Mesothelial cell of epicardium (in vitro differentiated cells): ENCODE measurements at places on chromosomes 2 and 18. TPM values are rescaled to one million over a fixed set of nuclear protein-coding genes. Genes with fewer than 3 reads are reported as not detected.

DNA sequence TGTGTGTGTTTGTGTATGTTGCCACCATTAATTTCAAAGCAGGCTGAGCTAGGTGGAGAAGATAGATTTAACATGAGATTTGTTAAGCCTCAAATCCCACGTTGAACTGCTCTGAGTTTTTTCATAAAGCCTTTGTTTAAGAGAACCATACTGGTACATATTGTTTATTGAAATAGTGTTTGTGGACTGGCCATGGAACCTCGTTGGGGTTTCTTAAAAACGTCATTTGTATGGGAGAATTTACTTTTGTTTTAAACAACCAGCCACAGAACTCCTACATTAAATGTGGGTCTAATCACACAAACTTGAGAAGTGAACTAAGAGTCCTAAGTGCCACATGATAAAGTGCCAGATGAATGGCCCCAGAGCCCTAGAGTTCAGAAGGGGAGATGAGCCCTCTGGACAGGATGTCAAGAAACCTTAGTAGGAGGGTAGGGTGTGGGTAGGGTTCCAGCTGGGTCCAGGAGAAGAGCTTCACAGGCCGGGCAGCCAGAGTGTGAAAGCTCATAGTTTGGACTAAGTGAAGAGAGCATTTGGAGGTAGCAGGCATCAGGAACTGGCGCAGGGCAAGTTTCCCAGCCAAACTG lies 120.6 kb upstream of the EML6 start:
- H3K4me3 ChIP-seq: no peak overlapping the region
- no peak for DNase-seq
- H3K27ac ChIP-seq: peak overlapping the region; percentile 28
- peaks cover 42% of the 10 kb centered on the region for H3K4me1 ChIP-seq
- H3K36me3 ChIP-seq: peaks cover 22% of the 10 kb centered on the region

DNA sequence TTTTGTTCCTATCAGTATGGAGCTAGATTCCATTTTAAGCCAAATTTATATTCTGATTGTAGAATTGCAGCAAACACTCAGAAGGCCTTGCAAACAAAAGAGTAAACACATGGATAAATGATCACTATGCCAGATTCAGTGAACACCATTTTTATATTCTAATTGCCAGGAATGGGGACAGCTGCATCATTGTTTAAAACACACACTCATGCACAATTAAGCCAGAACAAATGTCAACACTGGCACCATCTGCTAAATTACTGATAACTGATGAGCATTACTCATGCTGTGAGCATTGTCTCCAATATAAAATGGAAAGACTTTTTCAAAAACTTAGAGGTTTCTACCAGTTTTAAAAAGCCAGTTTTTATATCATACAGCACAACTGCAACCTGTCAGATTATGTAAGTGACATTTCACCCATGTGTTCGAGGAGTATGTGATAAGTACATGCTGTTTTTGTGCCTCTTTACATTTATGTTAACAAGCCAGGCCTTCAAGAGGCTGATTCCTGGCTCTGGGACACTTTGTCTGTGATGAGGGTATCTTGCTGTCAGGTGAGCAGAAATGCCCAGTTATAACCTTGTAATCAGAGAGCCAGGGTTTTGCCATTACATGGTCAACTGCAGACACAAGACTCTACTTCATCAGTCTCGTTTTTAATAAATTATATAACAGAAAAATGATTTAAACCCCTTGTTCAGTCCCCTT lies 4.4 kb upstream of the ST8SIA5 start:
- H3K4me3 ChIP-seq: no peak overlapping the region
- peaks cover 89% of the 10 kb centered on the region for H3K27me3 ChIP-seq
- H3K4me1 ChIP-seq: peaks cover 9% of the 10 kb centered on the region
- H3K27ac ChIP-seq: no peak overlapping the region
- no peaks in the 10 kb centered on the region for H3K36me3 ChIP-seq

- peaks cover 5% of the 10 kb centered on the region for H3K4me1 ChIP-seq
- no peak for DNase-seq
- no peak overlapping the region for H3K27ac ChIP-seq
- H3K27me3 ChIP-seq: no peaks in the 10 kb centered on the region
- peaks cover 13% of the 10 kb centered on the region for H3K36me3 ChIP-seq
Measured at GRCh38 chr2:144990661-144991060, 470.7 kb upstream of the ZEB2 start.

DNA sequence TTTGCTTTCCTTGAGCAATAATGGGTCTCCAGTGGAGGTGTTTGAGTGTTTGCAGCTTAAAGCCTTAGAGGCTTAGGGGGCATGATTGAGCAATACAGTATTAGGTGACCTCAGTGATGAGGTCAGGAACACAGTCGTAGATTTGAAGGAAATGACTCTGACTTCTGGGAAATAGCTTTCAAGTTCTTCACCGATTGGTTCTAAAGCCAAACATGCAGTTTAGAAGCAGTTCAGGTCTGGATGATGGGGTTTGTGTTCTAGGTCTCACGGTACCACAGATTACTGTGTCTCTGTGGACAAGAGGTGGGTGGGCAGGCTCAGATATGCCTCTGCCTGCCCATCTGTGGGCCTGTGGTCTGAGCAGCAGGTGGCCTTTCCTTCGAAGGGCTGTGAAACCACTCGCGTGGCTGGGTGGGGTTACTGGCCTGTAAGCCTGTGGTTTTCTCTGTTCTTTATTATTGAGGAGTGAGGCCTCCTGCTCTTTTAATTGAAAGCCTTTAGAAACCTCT lies 7.8 kb downstream of the MTHFD2 start:
- no peaks in the 10 kb centered on the region for H3K27me3 ChIP-seq
- H3K4me3 ChIP-seq: no peak overlapping the region
- peaks cover 3% of the 10 kb centered on the region for H3K4me1 ChIP-seq
- DNase-seq: no peak
- no peak overlapping the region for H3K27ac ChIP-seq

DNA sequence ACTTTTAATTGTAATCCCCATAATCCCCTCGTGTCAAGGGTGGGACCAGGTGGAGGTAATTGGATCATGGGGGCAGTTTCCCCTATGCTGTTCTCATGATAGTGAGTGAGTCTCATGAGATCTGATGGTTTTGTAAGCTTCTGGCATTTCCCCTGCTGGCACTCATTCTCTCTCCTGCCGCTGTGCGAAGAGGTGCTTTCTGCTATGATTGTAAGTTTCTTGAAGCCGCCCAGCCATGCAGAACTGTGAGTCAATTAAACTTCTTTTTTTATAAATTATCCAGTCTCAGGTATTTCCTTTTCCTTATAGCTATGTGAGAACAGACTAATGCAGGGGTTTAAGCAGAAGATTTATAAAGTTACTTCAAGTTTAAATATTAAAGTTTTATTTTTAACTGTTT lies 655.2 kb downstream of the EPHA4 start:
- peaks cover 34% of the 10 kb centered on the region for H3K4me1 ChIP-seq
- no peaks in the 10 kb centered on the region for H3K36me3 ChIP-seq
- no peak for DNase-seq
- H3K27me3 ChIP-seq: no peaks in the 10 kb centered on the region
- H3K27ac ChIP-seq: no peak overlapping the region

GRCh38 chr2:27723372-27724144 lies 48.0 kb upstream of the MRPL33 start:
- no peak overlapping the region for H3K4me3 ChIP-seq
- H3K4me1 ChIP-seq: peaks cover 18% of the 10 kb centered on the region
- DNase-seq: peak; percentile 63

GRCh38 chr2:204542982-204543608 lies 2.2 kb upstream of the PARD3B start:
- no peak overlapping the region for H3K27ac ChIP-seq
- no peaks in the 10 kb centered on the region for H3K36me3 ChIP-seq
- peaks cover 24% of the 10 kb centered on the region for H3K27me3 ChIP-seq
- peaks cover 24% of the 10 kb centered on the region for H3K4me1 ChIP-seq

- no peak overlapping the region for H3K4me3 ChIP-seq
- no peak for DNase-seq
- H3K27ac ChIP-seq: no peak overlapping the region
- no peaks in the 10 kb centered on the region for H3K36me3 ChIP-seq
Measured at GRCh38 chr18:74219056-74219455, 70.7 kb downstream of the TIMM21 start.

DNA sequence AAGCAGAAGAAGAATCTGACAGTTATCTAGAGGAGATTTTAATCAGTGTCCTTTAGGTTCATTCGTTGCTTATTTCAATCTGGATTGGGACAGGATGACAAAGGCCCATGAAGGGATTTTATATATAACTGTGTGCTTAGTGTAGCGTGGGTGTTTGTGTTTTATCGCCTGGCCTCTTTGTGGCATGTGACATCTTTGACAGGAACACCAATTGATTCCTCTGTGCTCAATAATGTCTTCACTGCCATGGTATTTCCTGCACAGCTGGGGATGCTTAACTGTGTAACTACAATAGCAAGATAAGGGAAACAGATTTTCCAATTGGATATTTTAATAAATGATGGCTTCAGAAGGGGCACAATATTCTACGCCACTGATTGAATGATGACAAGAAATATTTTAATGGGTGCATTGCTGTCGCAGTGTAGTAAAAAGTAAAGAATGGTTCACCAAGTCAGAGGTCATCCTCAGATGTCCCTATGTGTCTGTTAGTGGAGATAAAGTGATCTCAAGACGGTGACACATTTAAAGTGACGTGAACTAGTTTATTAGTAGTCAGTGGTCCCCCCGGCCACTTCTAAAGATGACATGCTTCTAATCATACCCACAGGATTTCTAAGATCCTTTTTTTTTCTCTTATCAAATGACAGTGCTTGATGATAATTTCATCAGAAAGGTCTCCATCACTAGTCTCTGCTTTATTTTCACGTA lies 160.4 kb downstream of the AGAP1 start:
- H3K27ac ChIP-seq: no peak overlapping the region
- no peak overlapping the region for H3K4me3 ChIP-seq
- DNase-seq: no peak
- H3K4me1 ChIP-seq: peaks cover 21% of the 10 kb centered on the region
- no peaks in the 10 kb centered on the region for H3K36me3 ChIP-seq

DNA sequence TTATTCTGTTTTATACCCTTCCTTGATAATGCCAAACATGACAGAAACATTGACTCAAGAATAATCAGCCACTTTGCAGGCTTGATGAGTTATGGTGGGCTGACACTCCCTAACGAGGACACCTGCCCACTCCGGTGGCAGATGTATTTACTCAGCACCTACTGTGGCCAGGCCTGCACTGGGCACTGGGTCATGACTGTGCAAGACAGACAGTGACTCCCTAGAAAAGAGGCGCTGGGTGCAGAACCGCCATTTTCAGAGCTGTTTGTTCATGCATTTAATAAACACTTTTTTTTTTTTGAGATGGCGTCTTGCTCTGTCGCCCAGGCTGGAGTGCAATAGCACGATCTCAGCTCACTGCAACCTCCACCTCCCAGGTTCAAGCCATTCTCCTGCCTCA lies 32.5 kb downstream of the SNED1 start:
- no peak for DNase-seq
- H3K4me1 ChIP-seq: no peaks in the 10 kb centered on the region
- no peak overlapping the region for H3K4me3 ChIP-seq
- H3K27ac ChIP-seq: no peak overlapping the region

GRCh38 chr2:78218066-78218465 lies 695.9 kb upstream of the LRRTM4 start:
- no peak for DNase-seq
- H3K27me3 ChIP-seq: no peaks in the 10 kb centered on the region
- H3K4me3 ChIP-seq: no peak overlapping the region
- no peaks in the 10 kb centered on the region for H3K36me3 ChIP-seq
- no peak overlapping the region for H3K27ac ChIP-seq

- no peaks in the 10 kb centered on the region for H3K27me3 ChIP-seq
- H3K27ac ChIP-seq: no peak overlapping the region
- no peak overlapping the region for H3K4me3 ChIP-seq
- no peaks in the 10 kb centered on the region for H3K36me3 ChIP-seq
- no peak for DNase-seq
- H3K4me1 ChIP-seq: peaks cover 11% of the 10 kb centered on the region
Measured at GRCh38 chr18:79422022-79422782, 26.5 kb downstream of the NFATC1 start.

DNA sequence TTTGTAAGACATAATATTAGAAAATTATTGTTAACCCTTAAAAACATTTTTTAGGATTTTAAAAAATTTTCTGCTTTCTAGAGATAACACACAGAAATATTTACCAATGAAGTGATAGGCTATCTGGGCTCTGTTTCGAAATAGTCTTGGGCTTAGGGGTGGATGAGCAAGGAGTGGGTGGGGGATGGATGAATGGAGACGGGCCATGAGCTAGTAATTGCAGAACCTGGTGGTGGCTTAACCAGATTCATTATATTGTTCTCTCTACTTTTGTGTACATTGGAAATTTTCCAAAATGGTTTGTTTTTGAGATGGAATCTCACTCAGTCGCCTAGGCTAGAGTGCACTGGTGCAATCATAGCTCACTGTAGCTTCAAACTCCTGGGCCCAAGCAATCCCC lies 89.6 kb downstream of the TCF7L1 start:
- H3K4me1 ChIP-seq: peaks cover 2% of the 10 kb centered on the region
- H3K36me3 ChIP-seq: peaks cover 5% of the 10 kb centered on the region
- DNase-seq: no peak
- no peak overlapping the region for H3K4me3 ChIP-seq
- no peaks in the 10 kb centered on the region for H3K27me3 ChIP-seq

DNA sequence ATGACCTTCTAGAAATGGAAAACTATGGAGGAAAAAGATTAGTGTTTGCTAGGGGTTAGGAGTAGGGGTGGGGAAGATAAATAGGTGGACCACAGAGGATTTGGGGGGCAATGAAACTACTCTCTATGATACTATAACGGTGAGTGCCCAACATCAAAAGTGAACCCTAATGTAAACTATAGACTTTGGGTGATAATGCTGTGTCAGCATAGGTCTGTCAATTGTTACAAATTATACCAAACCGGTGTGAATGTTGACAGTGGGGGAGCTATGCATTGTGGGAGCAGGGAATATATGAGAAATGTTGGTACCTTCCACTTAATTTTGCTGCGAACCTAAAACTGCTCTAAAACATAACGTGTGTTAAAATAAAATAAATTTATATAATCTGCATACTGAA lies 180.3 kb downstream of the ALK start:
- DNase-seq: no peak
- H3K4me1 ChIP-seq: no peaks in the 10 kb centered on the region
- H3K27ac ChIP-seq: no peak overlapping the region
- peaks cover 22% of the 10 kb centered on the region for H3K27me3 ChIP-seq
- no peak overlapping the region for H3K4me3 ChIP-seq

DNA sequence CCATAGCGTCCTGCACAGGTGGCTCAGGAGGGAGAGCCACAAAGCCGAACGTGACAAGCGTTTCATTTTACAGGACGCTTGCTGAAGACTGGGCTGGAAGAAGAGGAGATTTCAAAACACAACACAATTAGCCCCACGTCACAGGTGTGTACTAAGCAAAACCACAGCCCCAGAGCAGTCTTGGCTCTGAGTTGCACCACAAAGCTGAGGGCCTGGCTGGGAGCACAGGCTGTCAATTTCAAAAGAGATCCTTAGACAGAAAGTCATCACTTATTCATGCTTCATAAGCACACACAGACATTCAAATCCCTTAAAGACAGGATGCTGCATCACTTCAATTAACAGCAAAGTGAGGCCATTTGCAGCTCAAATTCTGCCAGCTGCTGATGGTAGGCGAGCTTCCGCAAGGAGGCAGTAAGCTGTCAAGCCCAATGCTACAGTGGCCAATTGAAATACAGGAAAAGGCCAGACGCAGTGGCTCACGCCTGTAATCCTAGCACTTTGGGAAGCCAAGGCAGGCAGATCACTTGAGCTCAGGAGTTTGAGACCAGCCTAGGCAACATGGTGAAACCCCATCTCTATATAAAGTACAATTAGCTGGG lies 79.6 kb downstream of the SKA1 start:
- H3K27me3 ChIP-seq: no peaks in the 10 kb centered on the region
- H3K4me3 ChIP-seq: no peak overlapping the region

SERPINB12 gene
- total RNA-seq: not detected in 3 replicates

ABCB11 gene
- 0.02 to 0.18 TPM (median 0.07 TPM) in 3 replicates for total RNA-seq

RBM43 gene
- total RNA-seq: 7.1 to 7.3 TPM (median 7.2 TPM) in 3 replicates

CCDC178 gene
- total RNA-seq: 3.0 to 3.9 TPM (median 3.1 TPM) in 3 replicates

CTAGE1 gene
- total RNA-seq: 0.07 to 0.13 TPM (median 0.11 TPM) in 3 replicates

TSPYL6 gene
- not detected in 3 replicates for total RNA-seq

CIAO1 gene
- 73.8 to 74.6 TPM (median 74.2 TPM) in 3 replicates for total RNA-seq

ADI1 gene
- total RNA-seq: 16.6 to 18.7 TPM (median 17.6 TPM) in 3 replicates

B3GNT2 gene
- 24.8 to 25.0 TPM (median 24.8 TPM) in 3 replicates for total RNA-seq

RIT2 gene
- total RNA-seq: 0.57 TPM in 1 of 3 replicates, not detected in the others
